ENCODE measurements at places on chromosomes 16 and 17.

- DNase-seq = no peak
These were observed 10.5 kb upstream of the MMP2 start for GRCh38 chr16:55468352-55468990.

DNA sequence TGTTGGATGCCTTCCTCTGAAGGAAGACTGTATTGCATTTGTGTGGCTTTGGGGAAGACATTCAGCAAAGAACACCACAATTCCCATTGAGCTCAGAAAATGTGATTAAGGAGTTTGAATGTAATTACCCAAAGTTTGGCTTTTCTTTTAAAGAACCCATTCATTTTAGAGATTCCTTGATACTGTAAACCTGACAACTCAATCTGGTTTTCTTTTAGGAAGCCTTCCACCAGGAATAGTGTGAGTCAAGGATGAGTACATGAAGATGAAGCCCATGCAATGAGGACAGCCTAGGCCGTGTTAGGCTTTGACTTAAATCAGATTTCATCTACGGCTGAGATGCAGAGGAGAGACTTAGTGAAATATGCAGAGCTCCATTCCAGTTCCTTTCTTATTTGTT lies 271.7 kb upstream of the TBX2 start:
- DNase-seq = no peak

DNA sequence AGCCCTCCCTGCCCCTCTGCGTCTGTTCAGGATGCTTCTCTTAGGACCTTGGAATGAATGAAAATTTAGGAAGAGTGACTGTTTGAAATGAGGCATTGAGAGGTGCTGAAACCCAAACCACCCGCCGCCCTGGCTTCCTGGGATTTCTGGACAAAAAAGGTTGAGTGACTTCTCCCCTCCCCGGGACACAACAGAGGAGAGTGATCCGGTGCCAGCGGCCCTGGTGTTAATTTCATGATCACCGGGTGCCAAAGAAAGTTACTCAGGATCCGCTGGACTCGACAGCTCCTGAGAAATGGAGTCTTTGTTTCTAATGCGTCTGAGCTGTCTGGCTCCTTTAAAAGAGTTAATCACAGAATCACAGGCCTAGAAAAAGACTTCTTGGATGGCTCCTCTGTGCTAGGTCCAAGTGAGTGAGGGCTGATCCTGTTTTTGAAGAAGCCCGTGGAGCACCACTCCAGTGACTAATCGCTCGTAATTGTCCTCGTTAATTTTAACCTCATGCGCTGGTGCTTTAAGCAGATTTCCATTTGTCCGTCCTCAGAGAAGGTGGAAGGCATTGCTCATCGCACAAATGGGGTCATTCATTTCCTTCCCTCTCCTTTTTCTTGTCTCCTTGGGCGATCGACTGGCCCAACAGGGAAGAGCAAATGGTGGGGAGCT lies 144.4 kb upstream of the ZFHX3 start:
- no peak for DNase-seq

DNA sequence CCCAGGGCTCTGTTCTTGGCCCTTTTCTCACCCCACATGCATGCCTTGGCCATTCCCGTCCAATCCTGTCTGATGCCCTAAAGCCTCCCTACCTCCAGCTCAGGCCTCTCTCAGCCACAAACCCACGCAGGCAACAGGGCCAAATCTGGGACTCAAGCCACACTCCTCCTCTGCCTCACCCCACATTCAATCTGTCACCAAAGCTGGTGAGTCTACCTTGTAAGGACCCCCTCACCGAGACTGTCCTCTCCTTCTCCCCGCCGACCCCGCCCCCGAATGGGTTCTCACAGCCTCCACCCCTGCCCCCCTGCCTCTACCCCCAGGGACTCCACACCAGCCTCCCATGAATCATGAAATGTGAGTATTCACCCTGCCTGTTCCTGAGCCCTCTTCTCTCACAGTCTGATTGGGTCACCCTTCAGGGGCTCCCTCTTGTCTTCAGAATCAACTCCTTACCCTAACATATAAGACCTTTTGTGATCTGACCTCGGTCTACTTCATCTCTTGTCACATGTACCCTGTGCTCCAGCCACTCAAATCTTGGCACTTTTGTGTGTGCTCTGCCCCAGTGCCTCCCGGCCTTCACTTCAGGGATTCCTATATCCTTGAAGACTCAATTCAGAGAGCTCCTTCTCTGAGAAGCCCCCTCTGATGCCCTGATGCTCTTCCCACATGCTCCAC lies 10.7 kb downstream of the EPOP start:
- DNase-seq = no peak

DNA sequence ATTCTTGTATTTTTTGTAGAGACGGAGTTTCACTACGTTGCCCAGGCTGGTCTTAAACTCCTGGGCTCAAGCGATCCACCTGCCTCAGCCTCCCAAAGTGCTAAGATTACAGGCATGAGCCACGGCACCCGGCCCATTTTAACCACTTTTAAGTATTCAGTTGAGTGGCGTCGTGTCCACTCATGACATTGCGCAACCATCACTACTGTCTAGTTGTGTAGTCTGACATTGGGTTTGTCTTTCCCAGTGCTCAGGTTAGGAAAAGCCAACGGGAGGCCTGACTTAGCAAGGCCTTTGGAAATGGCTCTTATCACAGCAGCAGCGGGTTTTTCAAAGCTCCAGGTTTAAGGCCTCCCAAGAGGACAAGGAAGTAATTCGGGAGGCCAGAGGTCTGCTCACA lies 58.7 kb downstream of the LITAF start:
- no peak for DNase-seq

- no peak for DNase-seq
These were observed 253.9 kb downstream of the SEC14L1 start for GRCh38 chr17:77394540-77395295.

- DNase-seq = no peak
These were observed 42.5 kb upstream of the TANC2 start for GRCh38 chr17:62923258-62924150.

- no peak for DNase-seq
These were observed 3.8 kb upstream of the CBFB start for GRCh38 chr16:67025210-67025550.

- no peak for DNase-seq
These were observed 31.2 kb downstream of the GNAO1 start for GRCh38 chr16:56222474-56222997.

- DNase-seq = no peak
These were observed 4.1 kb upstream of the DNAH17 start for GRCh38 chr17:78581304-78581703.

Data from stimulated activated CD4-positive, alpha-beta T cell treated with anti-CD3 and anti-CD28 coated beads, TNF-alpha, amount 100 ng/mL, for 24 hours (primary cell).